Endothelial cell of coronary artery (primary cell): ENCODE measurements at places on chromosomes 6 and 20. TPM values are rescaled to one million over a fixed set of nuclear protein-coding genes. Genes with fewer than 3 reads are reported as not detected.

HRH3 gene
- not detected in 2 replicates for total RNA-seq

PACRG gene
- 0.45 TPM in 1 of 2 replicates, not detected in the other for total RNA-seq

SLC17A1 gene
- not detected in 2 replicates for total RNA-seq

MYCT1 gene
- total RNA-seq, result 104 and 116 TPM in 2 replicates
